ENCODE measurements at places on chromosomes 16 and 17.

DNA sequence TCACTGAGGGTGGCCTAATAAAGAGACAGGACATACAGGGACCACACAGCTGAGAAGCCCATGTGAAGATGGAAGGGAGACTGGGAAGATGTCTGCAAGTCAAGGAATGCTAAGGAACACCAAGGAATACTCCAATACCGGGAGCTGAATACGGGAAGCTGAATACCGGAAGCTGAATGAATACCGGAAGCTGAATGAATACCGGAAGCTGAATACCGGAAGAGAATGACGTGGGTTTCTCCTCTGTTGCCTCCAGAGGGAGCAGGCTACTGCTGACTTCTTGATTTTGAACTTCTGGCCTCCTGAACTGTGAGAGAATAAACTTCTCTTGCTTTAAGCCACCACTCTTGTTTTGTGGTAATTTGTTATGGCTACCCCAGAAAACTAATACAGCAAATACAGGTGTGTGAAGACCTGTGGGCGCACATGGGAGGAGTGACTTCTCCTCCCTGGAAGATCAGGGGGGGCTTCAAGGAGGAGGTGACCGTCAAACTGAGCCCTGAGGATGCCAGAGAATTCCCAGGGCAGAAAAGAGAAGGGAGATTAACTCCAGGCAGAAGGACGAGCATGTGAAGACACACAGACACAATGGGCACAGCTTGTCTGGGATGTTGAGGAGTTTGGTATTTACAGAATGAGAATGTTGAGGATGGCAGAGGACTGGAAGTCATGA, 259.9 kb downstream of the IRF8 start:
- no peak for DNase-seq
- H3K27me3 ChIP-seq, result peaks cover 4% of the 10 kb centered on the region
- no peak overlapping the region for H3K4me3 ChIP-seq
- H3K4me1 ChIP-seq, result no peaks in the 10 kb centered on the region
- H3K36me3 ChIP-seq, result no peaks in the 10 kb centered on the region

- H3K27me3 ChIP-seq, result no peaks in the 10 kb centered on the region
- H3K27ac ChIP-seq, result no peak overlapping the region
- H3K36me3 ChIP-seq, result no peaks in the 10 kb centered on the region
- peaks cover 12% of the 10 kb centered on the region for H3K4me1 ChIP-seq
- H3K4me3 ChIP-seq, result no peak overlapping the region
- no peak for DNase-seq
Observed at GRCh38 chr17:8608001-8608400, 22.5 kb downstream of the MYH10 start.

- H3K27ac ChIP-seq, result no peak overlapping the region
- peak overlapping the region; percentile 57 for H3K4me3 ChIP-seq
- H3K36me3 ChIP-seq, result no peaks in the 10 kb centered on the region
- H3K27me3 ChIP-seq, result no peaks in the 10 kb centered on the region
Observed at GRCh38 chr17:48023400-48024148, 14.0 kb downstream of the COPZ2 start.

DNA sequence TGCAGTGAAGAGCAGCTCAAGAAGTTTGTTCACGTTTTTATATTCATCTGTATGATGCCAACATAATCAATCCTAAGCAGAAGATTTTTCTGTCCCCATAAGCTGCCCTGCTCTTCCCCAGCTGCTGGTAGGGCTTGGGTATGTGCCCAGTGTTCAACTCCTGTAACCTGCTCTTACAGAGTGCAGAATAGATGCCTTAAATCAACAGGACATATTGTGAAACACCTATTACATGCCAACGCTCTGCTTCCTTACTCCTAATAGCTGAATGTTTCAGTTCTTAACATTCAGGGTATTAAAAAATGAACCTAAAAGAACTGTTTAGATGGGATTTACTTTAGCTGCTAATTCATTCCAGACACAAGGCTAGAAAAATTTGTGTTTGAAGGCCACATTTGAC, 190.9 kb downstream of the HS3ST3A1 start:
- H3K4me3 ChIP-seq, result no peak overlapping the region
- H3K4me1 ChIP-seq, result no peaks in the 10 kb centered on the region
- DNase-seq, result no peak

- no peaks in the 10 kb centered on the region for H3K36me3 ChIP-seq
- DNase-seq, result no peak
- no peak overlapping the region for H3K4me3 ChIP-seq
Observed at GRCh38 chr16:16076423-16076813, 127.0 kb downstream of the ABCC1 start.

- no peak overlapping the region for H3K27ac ChIP-seq
- H3K4me1 ChIP-seq, result no peaks in the 10 kb centered on the region
- no peak overlapping the region for H3K4me3 ChIP-seq
- H3K36me3 ChIP-seq, result no peaks in the 10 kb centered on the region
Observed at GRCh38 chr17:8532021-8532420, 96.3 kb downstream of the NDEL1 start.

GRCh38 chr17:31048780-31049179, 46.0 kb upstream of the NF1 start:
- no peak overlapping the region for H3K4me3 ChIP-seq
- H3K27ac ChIP-seq, result no peak overlapping the region
- H3K27me3 ChIP-seq, result no peaks in the 10 kb centered on the region
- H3K4me1 ChIP-seq, result no peaks in the 10 kb centered on the region
- H3K36me3 ChIP-seq, result no peaks in the 10 kb centered on the region

DNA sequence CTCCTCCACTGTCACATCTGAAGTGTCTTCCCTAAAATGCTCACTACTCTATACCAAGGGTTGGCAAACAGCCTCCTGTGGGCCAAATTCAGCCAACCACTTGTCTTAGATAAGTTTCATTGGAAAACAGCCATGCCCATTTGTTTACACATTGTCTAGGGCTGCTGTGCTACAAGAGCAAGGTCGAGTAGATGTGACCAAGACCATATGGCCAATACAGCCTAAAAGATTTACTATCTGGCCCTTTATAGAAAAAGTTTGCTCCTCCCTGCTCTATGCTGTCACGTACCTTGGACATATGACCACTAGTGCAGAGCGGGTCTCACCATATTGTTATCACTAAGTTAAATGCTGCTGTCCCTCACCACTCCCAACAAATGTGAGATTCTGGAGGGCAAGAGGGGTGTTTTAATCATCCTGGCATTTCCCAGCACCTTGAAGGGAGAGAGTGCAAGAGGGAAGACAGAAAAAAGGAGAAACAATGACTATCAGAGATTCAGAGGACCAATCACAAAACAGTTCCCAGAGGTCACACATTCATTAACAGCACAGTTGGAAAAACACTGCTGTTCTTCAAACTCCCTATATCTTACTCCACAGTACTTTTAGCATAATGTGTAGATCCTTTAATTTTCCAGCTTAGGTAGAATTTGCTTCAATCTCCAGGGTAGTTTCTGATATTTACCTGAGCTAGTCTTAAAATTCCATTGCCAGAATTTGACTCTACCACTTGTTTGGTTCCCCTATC, 13.2 kb downstream of the LSM12 start:
- no peak overlapping the region for H3K27ac ChIP-seq
- H3K4me1 ChIP-seq, result no peaks in the 10 kb centered on the region
- H3K4me3 ChIP-seq, result no peak overlapping the region
- H3K36me3 ChIP-seq, result peaks cover 4% of the 10 kb centered on the region
- DNase-seq, result no peak

DNA sequence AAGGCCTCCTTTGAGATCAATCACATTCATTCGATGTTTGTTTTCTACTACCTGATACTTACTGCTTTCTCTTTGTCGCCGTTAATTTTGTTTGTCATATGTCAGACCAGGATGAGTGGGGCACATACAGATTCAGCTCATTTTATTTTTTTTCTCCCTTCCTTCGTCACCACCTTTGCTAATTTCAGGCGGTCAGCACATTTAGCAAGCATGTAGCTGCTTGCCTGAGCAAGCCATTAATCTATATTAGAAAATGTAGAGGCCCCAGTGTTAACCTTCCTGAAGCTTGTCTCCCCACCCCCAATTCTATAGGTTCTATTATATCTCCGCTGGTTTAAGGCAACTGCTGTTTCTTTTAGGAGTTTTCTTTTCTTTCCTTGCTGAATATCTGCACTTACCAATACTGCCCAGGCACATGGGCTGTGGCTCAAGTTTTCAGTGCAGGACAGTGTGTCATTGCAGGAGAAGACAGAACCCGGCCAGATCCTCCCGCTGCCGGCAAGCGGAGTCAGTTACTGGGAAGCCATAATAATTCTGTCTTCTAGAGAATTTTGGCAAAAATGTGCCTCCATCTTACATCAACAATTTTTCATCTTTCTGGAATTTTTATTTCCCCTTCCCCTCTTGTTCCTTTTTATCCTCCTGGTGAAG, 714.3 kb downstream of the WWOX start:
- H3K36me3 ChIP-seq, result no peaks in the 10 kb centered on the region
- no peak overlapping the region for H3K27ac ChIP-seq
- no peaks in the 10 kb centered on the region for H3K27me3 ChIP-seq

DNA sequence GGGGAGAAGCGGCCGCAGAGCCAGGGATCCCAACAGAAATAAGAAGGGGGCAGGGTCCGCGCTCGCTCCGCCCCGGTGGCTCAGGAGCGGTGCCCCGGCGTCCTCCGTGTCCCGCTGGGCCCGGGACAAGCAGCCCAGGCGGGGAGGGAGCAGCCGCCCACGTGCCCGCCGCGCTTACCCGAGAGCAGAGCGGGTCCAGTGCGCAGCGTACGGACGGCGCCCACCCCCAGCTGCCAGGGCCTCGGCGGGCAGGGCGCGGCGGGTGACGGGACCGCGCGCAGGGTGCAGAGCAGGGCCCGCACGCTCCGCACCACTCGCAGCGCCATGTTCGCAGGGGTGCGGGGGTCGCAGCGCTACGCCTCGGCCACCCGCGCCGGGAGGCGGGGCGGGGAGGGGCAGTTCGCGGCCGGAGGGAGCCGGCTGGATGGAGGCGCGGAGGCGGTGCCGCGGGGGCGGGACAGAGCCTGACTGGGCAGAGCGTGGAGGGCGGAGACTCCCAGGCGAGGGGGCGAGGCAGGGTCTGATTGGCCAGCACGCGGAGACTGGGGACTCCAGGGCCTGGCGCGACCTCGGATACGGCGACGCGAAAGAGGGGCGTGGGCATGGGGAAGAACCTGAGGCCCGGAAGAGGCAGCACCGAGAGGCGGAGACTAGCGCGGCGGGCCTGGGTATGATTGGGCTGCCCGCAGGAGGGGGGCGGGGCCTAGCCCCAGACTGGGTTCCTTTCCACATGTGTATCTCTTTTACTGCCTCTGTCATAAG, at the start of gene GCSH:
TSS of gene GCSH (minus strand) at position 443 of the 762 bp plus-strand sequence. CDS start at position 326, 117 bp downstream.
- H3K36me3 ChIP-seq, result no peaks in the 10 kb centered on the region
- peak within 1 kb of the TSS; percentile 73 for H3K4me3 ChIP-seq

DNA sequence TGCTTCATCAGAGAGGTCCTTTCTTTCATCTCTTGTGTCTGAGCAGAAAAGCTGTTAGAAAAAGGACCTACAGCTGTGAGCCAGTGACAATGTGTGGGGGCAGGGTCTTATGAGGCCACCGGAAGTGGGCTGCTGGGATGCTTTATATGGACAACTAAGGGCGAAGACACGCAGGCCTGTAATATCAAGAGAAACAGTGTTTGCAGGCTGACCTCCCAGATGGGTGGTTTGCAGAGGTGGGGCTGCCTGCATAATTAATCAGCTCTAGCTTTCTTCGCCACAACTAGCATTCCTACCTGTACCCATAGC, 30.4 kb upstream of the SALL1 start:
- H3K36me3 ChIP-seq, result no peaks in the 10 kb centered on the region
- no peaks in the 10 kb centered on the region for H3K27me3 ChIP-seq
- no peaks in the 10 kb centered on the region for H3K4me1 ChIP-seq

GRCh38 chr16:84379008-84379708, 10.8 kb downstream of the ATP2C2 start:
- H3K4me3 ChIP-seq, result no peak overlapping the region
- H3K36me3 ChIP-seq, result no peaks in the 10 kb centered on the region
- no peaks in the 10 kb centered on the region for H3K4me1 ChIP-seq
- no peak for DNase-seq
- H3K27ac ChIP-seq, result no peak overlapping the region
- H3K27me3 ChIP-seq, result peaks cover 13% of the 10 kb centered on the region

GRCh38 chr17:36937959-36938565, 787 bp downstream of the LHX1 start:
- H3K36me3 ChIP-seq, result no peaks in the 10 kb centered on the region
- H3K4me1 ChIP-seq, result no peaks in the 10 kb centered on the region
- DNase-seq, result no peak
- no peak overlapping the region for H3K27ac ChIP-seq

GRCh38 chr17:81910840-81911276, 341 bp downstream of the PCYT2 start:
- no peak for DNase-seq
- peak overlapping the region; percentile 10 for H3K27ac ChIP-seq
- peaks cover 7% of the 10 kb centered on the region for H3K4me1 ChIP-seq
- H3K36me3 ChIP-seq, result peaks cover 11% of the 10 kb centered on the region
- no peaks in the 10 kb centered on the region for H3K27me3 ChIP-seq

GRCh38 chr17:33637534-33637933, 344.4 kb upstream of the ASIC2 start:
- no peaks in the 10 kb centered on the region for H3K27me3 ChIP-seq
- peak; percentile 59 for DNase-seq
- H3K4me1 ChIP-seq, result no peaks in the 10 kb centered on the region
- no peak overlapping the region for H3K4me3 ChIP-seq
- no peaks in the 10 kb centered on the region for H3K36me3 ChIP-seq
- H3K27ac ChIP-seq, result no peak overlapping the region

DNA sequence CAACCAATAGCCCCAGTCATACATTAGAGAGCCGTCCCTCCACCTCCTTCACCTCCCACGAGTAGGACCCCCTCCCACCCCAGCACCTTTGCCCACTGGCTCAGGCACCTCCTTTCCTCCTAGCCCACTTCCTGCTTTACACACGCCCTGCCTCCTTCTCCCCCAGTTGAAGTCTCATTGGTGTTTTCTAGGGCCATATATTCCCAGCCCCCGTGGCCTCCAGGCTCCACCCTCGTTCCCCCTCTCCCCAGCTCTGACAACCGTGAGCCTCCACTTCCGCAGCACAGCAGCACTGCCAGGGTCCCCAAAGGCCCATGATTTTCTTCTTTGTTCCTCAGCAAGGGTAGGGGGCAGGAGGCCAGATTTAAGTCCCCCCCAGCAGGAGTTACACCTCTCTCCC, 340.3 kb upstream of the TNRC6C start:
- no peaks in the 10 kb centered on the region for H3K27me3 ChIP-seq
- no peak overlapping the region for H3K27ac ChIP-seq
- DNase-seq, result no peak

Measured in MM.1S (cell line).